Germinal center (tissue), 1 donor: ENCODE measurements at places on chromosomes 5 and 9.

- DNase-seq: no peak
Measured at GRCh38 chr5:32190095-32190494, 16.0 kb upstream of the GOLPH3 start.

GRCh38 chr9:19615036-19615624 is 173.7 kb downstream of the SLC24A2 start:
- no peak for DNase-seq

DNA sequence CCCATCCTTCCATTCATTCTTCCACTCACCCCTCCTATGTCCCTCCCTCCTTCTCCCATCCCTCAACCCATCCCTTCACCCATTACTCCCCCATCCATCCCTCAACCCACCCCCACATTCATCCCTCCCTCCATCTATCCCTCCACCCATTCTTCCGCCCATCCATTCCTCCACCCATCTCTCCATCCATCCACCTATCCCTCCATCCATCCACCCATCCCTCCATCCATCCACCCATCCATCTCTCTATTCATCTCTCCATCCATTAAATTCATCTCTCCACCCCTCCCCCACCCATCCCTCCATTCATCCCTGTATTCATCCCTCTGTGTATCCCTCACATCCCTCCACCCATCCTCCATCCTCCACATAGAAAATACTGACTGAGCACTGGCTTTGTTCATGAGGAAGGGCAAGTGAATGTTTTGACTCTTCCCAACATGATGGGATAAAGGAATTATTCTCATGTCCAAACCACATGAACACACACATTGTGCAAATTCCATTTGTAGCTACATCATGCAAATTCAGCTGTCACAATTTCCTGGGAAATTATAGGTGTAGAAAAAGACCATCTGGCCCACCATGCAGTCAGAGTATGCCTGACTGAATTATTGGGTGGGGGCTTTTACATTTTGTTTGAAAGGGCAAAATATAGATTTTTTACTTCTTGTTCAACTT is 6.9 kb upstream of the VAV2 start:
- DNase-seq: no peak

DNA sequence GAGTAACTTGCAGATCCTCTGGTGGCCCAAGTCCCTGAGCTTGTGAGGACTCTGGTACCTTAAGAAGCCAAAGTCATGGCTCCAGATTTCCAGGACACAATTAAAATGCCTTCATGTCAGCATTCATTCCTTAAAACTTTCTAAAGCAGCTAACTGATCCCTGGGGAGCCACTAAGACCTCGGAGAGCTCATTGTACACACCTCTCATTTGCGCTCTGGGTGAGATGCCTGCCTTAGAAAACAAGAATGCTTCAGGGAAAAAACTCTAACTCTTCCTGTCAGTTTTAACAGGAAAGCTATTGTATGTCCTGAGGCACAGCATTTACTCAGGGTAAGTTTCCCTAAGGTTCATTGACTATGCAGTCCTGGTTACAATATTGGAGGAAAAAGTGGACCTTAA is 285.0 kb downstream of the EFNA5 start:
- no peak for DNase-seq

- DNase-seq: no peak
Measured at GRCh38 chr9:126377536-126377935, 50.9 kb downstream of the MVB12B start.

GRCh38 chr5:82312373-82312856 is 34.3 kb upstream of the RPS23 start:
- DNase-seq: peak; percentile 15
